ENCODE measurements at places on chromosomes 3 and 15.

DNA sequence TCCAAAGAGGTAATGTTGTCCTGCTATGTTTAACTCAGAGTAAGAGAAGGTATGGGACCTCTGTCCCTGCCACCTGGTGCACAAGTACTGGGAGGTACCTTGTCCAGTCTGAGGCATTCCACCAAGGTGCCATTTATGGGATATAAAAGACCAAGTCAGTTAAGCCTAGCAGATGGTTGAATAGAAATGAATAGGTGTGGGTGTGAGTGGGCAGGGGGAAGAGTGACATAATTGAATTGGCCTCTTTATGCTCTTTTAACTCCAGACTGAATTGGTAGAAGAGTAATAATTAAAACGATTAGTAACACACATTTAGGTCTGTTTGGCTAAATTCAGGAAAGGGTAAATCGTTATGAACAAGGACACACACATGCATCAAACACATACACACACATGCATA lies 562 bp downstream of the ADGRG7 start:
- no peak for DNase-seq

- DNase-seq: no peak
Measured at GRCh38 chr3:42505849-42506410, 3.5 kb downstream of the VIPR1 start.

- DNase-seq: no peak
Measured at GRCh38 chr15:84714821-84715220, 1.1 kb downstream of the SEC11A start.

- no peak for DNase-seq
Measured at GRCh38 chr3:161607056-161607455, 110.4 kb downstream of the OTOL1 start.

DNA sequence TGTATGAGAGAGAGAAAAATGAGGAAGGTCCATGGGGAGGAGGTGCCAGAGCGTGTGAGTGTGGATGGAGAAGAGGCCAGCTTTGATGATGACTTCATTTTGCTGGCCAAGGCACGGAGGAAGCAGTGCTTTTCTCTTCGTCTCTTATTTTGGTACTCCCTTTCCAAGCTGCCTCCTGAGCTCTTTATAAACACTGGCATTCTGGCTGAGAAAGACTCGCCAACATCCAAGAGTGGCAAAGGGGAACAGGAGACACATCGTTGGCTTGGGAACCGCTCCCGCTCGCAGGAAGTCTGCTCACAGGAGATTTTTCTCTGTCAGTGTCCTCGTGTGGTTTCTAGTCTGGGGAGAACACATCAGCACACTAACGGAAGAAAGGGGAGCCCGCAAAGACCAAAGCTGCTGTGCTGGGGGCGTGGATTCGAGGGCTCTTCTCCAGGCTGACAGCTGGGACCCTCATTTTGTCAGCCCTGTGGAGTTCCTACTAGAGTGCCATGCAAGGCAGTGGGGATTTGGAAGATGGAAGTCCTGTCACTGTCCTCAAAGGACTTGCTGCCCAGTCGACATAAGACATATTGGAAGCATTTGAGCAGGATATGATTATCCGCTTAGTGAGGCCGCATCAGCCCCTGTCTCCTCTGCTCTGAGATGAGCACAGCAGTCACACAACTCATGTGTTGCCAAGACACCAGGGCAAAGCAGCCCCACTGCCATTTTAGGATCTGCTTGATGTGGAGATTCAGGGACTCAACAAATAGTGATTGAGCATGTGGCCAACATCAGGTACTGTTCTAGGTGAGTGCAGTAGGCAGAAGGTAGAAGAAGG lies 8.0 kb upstream of the SEMA4B start:
- DNase-seq: no peak

DNA sequence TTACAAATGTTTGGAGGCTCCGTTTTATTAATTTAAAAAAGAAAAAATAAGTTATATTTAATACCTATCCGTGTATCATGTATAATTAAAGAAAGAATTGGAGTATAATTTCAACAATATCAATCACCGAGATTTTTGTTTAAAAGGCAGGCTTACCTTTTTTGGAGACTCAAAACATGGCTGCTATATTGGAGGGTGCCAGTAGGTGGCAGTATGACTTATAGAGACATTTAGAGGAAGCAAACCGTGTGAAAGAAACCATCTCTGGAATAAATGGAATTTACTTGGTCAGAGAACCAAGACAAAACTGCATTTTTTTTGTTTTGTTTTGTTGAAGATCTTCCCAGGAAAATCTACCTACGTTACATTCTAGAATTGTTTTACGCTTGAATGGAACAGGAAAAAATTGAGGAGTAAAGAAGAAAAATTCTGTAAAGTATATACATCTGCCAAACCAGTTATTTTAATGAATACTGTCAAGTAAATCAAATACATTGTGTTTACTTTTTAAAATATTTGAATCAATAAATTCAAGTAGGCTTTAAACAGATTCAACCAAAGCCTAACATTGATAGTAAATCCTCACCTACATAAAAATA lies 802.6 kb upstream of the ALCAM start:
- no peak for DNase-seq

- DNase-seq: no peak
Measured at GRCh38 chr15:62348118-62348517, 183.0 kb upstream of the C2CD4B start.

- no peak for DNase-seq
Measured at GRCh38 chr3:193971966-193972365, 164.0 kb upstream of the HES1 start.

GRCh38 chr3:74862476-74862875 lies 248.0 kb upstream of the CNTN3 start:
- no peak for DNase-seq

GRCh38 chr3:9047452-9048346 lies 84.4 kb upstream of the RAD18 start:
- DNase-seq: no peak

- DNase-seq: no peak
Measured at GRCh38 chr3:122374034-122374433, 9.0 kb downstream of the MIX23 start.

DNA sequence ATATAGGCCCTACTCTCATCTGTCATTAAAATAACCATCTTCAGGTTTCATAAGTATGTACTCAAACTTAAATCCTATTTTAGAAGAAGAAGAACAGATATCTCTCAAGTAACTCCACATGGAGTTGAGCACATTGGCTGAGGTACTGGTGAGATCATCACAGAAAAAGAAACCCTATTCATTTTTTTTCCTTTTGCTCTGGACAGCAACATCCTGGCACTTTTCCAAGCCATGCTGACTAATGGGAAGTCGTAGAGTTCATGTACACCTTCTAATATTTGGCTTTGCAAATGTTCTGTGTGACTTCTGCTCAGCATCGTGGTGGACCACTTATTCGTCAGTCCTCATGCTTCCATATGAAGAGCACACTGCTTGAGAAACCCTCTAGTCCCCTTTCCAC lies 336.0 kb upstream of the KCNH8 start:
- DNase-seq: no peak

DNA sequence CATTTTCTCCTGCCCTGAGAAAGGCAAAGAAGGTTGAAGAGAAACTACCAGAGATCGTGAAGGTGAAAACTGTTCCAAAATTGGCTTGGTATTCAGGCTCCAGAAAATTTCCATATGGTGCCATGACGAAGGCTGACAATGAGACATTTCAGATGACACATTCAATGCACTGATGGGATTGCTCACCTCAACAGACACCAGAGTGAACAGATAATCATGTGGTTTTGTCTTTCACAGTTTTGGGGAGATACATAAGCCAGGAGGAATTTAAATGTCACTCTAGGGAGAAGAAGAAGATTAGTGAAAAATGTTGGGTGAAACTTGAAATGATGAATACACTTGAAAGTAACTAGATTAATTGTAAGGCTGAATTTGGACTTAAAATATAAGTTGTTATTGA lies 339.7 kb upstream of the EPHA3 start:
- no peak for DNase-seq

GRCh38 chr3:115768661-115769060 lies 145.4 kb downstream of the GAP43 start:
- DNase-seq: no peak

DNA sequence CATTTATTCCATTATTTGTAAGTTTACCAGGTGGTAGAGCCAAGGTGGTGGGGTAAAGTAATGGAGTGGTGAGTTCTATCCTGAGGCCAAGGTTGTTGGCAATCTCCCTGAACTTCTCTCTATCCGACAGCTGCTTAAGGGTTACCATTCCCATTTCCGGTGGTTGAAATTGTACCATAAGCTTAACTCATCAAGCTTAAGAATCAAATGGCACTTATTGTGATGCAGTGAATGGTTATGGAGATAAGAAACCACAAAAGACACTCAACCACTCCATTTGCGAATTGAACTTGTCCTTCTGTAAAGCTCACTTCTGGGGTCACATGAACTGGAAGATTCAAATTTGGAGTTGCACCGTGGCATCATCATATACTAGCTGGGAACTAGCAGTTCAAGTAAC lies 287.4 kb upstream of the SLCO3A1 start:
- no peak for DNase-seq

DNA sequence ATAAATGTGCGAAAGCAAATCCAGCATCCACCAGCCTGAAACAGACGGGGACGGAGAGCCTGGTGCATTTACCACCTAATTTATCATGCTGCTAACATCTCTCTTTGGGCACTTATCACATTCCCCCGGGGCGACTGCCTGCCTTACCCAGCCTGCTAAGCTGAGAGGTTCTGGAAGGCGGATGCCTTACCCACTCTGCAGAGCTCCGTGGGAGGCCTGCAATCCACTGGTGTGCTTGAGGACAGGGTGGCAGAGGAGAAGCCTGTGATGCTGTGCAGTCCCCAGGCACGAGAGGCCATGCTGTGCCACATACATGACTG lies 25.5 kb downstream of the MGLL start:
- no peak for DNase-seq

DNA sequence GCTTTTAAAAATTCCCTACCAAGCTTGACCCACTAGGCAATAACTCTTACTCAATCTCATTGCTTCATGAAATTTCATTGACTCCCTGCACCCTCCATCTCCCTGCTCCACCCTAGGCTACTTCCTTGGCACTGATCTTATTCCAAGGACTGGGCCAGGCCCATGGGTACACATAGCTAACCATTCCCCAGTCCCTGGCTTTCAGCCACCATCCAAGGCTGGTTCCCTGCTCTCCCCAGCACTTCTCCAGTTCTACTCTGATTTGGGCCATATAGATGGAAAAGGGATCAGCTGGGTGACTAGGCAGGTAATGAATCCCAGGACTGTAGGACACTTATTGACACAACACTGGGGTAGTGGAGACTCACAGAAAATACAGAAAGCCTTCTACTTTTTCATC lies 88.1 kb upstream of the NEO1 start:
- DNase-seq: no peak

DNA sequence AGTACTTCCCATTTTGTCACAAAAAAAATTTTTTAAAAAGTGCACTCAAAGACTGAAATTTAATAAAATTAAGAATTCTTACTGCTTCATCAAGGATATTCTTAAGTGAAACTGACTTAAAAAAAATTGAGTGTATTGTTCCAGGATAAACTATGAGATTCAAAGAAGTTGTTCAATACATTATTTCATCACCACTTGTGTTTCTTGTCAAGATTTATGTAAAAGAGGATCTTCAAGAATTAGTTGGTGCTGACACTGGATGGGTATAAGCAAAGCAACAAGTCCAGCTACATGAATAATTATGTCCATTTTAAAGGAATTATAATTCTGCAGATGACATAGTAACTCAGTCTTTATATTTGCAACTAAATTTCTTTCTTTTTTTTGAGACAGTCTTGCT lies 4.3 kb upstream of the AP4E1 start:
- DNase-seq: no peak

DNA sequence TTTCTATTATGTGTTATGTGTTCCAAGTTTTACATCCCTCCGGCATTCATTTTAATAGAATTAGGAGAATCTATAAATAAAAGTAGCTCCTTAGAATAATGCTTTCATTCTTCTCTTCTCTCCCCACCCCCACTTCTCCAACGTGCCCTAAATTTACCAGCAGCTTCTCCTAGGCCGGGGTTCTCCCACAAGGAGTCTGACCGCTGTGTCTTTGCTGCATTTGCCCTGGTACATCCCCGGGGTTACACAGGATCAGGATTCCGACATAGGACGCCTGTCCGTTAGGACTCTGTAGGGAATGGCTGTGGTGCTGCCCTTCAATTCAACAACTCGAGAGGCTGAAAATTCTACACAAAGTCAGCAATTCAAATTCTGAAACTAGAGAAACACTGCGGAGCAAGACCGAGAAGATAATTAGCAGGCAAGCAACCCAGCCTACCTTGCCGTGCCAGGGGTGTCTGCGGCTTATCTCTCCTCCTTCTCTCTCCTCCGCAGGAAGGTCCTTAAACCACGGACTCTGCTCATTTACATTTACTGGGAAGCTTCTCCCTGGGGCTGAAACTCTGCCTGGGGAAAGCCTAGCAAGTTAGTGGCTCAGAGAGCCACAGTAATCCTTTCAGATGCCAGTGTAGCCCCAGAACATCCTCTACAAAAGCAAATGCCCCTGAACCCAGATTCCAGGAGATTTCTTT lies 18.8 kb downstream of the PCSK6 start:
- DNase-seq: no peak

DNA sequence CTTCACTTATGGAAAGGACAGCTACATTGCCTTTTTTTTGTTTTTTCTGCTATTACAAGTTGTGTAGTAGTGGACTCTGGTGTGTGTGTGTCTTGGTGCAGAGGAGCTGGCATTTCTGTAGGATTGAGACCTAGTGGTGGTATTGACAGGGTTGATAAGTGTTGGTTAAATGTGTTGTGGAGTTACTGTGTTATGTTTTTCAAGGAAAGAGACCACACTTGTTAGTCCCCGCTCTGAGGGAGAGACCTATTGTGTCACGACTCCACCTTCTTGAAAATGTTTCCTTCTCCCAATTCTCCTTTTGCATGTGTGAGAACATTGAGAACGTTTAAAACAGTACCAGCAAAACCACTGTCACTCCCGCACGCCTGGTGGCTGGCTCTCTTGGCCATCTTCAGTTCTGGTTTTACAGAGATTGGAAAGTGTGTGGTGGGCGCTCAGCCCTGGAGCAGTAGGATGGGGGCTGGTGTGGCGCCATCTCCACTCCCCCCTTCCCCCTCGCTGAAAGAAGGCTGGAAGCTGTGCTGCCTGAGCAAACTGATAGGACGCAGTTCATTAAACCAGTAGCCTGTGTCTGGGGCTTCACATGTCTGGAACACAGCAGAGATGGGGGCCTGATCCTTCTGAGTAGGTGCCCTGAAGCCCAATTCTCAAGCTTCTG lies 5.5 kb downstream of the KLF13 start:
- DNase-seq: no peak

GRCh38 chr3:110697961-110698360 lies 373.7 kb upstream of the NECTIN3 start:
- DNase-seq: no peak

DNA sequence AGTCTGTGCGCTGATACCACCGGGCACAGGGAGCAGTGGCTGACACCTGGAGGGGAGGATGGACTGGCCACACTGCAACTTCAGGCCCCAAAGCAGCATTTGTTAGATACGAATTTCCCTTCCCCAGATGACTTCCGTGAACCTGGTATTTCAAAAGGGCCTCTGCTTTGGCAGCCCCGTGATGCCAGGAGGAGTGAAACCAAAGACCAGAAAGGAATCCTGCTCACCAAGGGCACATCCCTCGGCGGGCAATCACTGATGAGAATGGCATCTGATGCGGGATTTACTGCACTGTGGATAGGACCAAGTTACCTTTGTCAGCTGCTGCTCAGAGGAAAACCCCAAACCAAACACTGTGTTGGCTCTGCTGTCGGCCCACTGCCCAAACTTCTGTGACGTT lies 65.5 kb downstream of the WHAMM start:
- DNase-seq: no peak

All from NCI-H1417 treated with DMSO at 0.1 percent for 48 hours (cell line).